ENCODE measurements at places on chromosomes 1 and 21.

- DNase-seq = no peak
Observed at GRCh38 chr1:56904663-56905397, 50.2 kb downstream of the C8A start.

DNA sequence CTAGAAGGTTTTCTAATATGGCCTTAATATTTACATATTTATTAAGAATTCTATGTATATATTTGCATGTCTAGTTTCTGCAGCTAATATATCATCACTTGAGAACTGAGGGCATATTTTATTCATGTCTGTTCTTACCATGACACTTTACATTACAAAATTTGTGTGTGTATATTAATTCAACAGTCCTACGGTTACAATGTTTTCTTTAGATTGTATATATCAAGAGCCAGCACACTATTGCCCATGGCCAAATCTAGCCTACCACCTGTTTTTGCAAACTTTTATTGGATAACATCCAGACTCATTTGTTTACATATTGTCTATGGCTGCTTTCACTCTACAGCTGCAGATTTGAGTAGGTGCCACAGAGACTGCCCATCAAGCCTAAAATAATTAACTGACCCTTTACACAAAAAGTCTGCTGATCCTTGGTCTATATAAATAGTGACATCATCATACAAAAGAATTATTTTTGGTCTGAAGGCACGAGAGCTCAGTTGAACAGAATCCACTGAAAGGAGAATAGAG is 577.4 kb upstream of the PBX1 start:
- DNase-seq = no peak

DNA sequence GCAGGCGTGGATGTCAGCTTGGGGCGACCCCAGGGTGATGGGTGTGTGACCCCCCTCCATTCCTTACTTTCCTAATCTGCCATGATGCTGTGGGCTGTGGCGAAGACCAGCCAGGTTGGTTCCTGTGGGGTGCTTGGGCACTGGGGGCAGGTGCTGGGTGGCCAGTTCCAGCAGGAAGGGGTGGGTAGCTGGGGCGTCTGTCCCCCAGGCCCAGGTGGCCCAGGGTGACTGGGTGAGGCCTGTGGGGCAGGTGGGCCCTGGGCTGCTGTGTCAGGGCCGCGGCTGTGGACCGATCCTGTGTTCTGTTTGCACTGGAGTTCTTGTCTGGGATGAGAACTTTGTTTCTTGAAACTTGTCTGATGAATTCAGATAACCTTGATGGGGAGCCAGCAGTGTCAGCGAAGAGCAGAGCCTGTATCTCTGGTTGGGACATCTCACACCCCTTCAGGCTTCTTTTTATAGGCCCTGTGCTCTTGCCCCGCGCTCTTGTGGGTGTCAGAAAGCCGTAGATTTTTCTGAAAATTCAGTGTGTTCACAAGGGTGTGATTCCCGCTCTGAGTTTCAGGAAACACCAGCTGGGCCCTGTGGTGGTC is 3.7 kb downstream of the PRKCZ start:
- no peak for DNase-seq

DNA sequence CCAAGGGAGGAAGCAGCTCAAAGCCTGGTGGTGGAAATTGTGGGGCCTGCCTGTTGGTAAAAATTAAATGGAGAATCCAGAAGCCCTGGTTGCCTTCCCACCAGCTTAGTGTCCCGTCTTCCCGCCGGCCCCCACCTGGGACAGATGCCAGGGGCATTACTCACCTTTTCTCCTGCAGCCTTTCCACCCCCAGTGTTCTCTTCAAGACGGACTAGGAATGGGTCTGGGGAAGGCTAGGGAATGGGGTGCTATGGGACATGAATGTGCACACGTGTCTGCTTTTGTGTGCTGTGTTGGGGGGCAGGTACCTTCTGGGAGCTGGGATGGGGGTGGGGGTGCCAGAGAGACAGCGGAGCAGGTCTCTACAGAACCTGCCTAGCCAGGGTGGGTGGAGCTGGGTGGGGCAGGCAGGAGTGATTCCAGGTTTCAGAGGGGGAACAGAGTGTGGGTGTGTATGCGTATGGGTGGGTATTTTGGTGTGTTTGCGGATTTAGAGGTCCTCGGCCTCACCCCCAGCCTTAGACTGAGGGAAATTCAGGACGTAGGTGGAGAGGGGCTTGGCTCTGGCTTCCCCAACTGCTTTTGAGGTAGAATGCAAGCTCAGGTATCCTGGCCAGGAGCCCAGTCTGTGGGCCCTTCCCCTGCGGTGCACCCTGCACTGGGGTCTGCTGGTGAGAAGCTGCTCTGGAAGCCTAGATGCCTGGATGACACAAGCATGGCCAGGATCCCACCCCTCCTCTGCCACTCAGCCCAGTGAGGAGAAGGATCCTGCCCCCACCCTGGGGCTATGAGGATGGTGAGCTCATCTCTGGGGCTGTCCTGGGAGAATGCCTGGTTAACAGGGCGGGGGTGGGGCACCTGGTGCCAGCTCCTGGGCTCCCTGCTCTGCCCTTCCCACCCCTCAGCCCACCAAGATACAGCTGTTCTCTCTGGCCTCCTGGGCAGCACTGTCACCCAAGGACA is 7.8 kb downstream of the VANGL2 start:
- DNase-seq = no peak

DNA sequence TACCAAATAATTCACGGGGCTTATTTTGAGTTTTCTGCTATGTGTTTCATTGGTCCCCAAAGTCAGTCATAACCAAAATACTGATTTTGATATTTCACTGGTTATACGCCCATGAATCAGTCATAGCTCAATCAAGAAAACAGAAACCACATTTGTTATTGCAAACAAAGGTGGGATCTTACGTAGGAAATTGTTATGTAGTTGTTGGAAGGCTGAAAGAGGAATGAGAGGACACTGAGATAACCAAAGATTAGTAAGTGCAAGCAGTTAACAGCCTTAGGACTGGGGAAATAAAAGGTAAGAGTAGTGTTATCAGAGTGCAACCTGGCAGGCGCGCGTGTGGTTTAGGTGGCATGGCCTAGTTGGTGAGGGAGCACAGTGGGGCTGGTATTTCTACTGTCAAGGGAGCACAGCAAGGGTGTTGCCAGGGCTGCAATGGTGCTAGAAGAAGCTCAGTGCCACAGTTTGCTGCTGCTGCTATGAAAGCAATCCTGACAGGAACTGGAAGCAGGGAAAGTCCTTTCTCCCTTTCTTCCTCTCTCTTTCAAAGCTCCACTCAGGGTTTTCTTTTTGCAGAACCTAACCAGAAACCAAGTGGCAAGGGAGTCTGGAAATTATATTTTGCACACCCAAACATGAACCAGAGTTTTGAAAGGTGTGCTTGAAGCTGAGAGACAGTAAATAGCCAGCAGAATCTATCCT is 33.7 kb downstream of the RTCA start:
- no peak for DNase-seq

DNA sequence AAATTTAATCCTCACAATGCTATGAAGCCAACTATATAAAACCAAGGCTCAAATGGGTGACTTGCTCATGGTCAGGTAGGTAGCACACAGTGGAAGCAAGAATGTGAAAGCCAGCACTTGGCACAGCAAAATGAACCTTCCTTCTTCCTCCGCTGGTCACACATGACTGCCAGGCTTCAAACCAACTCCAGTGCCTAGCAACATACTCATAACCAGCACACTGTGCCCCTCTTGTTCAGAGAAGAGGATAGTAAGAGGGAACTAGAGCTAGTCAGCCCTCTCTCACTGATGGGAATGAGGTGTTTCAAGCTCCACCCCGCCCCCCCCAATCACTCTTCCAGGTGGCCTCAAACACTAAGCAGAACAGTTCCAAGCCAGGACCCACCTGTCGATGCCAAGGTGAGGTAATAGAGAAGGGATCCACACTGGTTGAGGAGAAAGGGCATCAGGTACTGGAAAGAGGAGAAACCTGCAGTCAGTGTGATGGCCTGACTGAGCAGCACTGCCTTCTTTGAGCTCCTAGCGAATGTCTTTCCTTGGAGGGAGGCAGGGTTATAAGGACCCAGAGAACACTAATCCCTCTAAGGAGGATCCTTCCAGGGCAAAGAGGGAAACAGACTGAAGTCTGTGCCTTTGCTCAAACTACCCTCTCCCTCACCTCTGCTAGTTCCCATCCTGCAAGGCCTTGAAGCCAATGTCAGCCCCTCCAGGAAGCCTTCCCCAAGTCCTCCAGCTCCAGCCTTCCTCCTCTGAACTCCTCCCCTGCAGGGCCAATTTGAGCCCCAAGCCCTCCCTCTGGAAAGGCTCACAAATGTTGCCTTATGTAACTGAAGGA is 1.2 kb downstream of the TMEM234 start:
- no peak for DNase-seq

DNA sequence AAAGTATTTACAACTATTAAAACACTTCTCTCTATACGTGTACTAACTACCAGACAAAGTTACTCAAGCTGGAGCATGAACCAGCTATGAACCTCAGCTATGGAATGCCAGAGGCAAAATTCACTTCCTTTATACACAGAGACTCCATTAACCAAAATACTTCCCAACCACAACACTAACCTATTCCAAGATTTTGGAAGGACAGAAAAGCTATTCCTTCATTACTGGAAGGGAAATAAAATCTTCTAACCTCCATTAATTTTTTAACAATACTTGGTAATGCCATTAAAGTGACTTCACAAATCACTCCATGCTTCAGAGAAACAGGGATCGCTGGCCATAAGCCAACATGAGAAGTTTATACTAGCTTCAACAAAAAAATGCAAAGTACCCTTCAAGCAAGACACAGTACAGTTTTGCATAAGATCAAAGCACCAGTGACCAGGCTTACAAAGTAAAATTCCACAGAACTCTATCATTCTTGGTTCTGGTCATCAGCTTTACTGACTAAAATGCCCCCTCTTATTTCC is 58.0 kb downstream of the PUM1 start:
- no peak for DNase-seq

DNA sequence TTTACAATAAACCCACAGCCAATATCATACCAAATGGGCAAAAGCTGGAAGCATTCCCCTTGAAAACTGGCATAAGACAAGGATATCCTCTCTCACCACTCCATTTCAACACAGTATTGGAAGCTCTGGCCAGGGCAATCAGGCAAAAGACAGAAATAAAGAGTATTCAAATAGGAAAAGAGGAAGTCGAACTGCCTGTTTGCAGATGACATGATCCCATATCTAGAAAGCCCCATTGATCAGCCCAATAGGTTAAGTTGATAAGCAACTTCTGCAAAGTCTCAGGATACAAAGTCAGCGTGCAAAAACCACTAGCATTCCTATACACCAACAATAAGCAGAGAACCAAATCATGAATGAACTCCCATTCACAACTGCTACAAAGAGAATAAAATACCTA is 235.5 kb downstream of the DPYD start:
- DNase-seq = no peak

GRCh38 chr1:16618719-16619118 is 5.4 kb upstream of the NBPF1 start:
- no peak for DNase-seq

- no peak for DNase-seq
Observed at GRCh38 chr1:103063921-103064320, 44.4 kb downstream of the COL11A1 start.

DNA sequence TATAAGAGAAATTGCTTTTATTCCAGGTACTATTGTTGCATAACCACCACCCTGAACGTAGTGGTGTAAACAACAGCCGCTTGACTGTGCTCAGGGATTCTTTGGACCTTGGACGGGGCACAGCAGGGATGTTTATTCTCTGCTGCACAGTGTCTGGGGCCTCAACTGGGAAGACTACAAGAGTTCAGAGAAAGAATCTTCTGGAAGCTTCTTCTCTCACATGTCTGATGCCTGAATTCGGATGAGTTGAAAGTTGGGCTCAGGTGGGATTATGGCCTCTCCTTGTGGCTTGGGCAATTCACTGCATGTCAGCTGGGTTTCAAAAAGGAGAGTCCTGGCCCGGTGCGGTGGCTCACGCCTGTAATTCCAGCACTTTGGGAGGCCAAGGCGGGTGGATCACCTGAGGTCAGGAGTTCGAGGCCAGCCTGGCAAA is 19.0 kb upstream of the SSBP3 start:
- DNase-seq = no peak

GRCh38 chr1:223738465-223739365 is 26.4 kb downstream of the CAPN2 start:
- no peak for DNase-seq

DNA sequence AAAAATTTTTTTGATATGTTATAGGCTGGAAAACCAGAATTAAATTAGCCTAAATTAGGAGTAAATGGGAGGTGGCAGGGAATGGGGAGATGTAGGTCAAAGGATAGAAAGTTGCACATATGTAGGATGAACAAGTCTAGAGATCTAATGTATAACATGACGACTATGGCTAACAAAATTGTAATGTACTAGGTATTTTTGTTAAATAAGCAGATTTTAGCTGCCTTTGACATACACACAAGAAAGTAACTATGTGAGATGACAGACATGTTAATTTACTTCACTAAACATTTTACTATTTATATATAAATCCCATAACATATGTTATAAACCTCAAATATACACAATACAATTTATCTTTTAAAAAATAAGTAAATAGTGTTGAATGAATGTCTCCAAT is 30.2 kb upstream of the GLIS1 start:
- DNase-seq = no peak

DNA sequence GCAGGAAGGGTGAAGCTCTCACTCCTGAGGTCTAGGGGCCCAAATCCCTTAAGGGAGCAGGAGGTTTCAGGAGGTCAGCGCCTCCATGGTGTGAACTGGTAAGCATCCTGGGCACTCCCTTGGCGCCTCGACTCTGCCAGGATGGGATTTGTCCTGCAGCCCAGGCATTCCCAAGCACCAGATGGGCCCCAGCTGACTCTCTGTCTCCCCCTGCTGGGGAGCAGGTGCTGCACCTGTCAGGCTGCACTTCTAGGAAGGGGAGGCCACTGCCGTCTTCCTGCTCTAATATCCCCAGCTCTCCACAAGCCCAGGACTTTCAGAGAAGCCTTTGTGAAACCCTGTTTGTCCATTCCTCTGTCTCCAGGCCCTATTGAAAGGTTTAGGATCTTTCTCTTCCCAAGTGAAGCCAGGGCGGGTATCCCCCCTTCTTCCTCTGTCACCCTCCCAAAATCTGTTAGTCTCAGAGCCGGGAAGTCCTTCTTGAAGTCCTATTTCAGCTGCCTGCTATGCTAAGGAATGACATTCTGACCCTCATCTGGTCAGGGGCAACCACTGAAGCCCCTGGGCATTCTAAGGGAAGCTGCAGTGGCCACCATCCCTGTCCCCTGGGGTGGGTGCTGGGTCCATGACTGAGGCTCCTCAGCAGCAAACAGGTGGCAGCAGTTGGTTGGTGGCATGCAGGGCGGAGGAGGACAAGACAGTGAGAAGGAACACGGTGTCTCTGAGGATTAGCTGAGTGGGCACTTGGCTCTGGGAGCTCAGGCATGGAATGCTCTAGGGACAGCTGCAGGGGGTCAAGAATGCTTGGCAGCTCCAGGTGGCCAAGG is 3.2 kb downstream of the MYBPH start:
- peak; percentile 75 for DNase-seq

Data from globus pallidus (tissue), 1 donor.